ENCODE measurements at places on chromosomes 12 and 14.

DNA sequence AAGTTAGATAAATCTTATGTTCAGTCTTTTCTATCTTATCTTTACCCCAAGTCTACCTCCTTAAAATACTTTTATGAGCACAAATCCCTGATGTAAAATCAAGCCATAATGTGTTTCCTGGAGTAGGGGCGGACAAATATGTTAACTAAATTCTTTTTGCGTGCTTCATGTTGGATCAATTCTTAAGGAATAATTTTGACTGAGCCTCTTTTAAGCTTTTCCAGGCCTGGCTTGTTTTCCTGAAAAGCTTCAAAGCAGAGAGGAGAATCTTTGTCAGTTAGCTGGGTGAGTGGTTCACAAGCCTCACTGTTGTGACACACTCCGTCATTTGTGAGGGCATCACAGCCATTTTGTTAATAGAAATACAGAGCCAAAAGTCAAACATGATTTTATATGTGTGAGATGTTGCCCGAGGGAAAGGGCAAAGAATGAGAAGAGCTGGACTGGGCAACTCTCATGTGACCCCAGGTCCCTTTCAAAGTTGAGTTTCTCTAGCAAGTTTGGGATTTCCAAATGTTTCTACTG is 468.9 kb downstream of the RGS6 start:
- no peak for DNase-seq

- no peak for DNase-seq
Measured at GRCh38 chr14:86780876-86781510, 1212.0 kb downstream of the GALC start.

DNA sequence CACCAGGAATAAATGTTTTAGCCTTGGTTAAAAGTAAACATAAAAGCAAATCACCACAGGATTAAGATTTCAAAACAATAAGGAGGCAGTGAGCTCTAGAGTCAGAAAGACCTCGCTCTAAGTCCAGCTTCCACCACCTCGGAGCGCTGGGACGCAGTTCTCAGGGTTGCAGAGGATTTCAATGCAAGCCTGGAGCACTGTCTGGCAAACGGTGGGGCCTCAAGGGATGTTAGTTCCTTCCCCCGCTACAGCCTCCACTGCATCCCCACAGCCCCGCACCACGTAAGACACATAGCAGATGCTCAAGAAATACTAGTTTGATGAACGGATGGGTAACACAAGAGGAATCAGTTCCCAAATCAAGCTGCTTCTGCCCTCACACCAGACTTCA is 39.3 kb upstream of the TMCC3 start:
- no peak for DNase-seq

DNA sequence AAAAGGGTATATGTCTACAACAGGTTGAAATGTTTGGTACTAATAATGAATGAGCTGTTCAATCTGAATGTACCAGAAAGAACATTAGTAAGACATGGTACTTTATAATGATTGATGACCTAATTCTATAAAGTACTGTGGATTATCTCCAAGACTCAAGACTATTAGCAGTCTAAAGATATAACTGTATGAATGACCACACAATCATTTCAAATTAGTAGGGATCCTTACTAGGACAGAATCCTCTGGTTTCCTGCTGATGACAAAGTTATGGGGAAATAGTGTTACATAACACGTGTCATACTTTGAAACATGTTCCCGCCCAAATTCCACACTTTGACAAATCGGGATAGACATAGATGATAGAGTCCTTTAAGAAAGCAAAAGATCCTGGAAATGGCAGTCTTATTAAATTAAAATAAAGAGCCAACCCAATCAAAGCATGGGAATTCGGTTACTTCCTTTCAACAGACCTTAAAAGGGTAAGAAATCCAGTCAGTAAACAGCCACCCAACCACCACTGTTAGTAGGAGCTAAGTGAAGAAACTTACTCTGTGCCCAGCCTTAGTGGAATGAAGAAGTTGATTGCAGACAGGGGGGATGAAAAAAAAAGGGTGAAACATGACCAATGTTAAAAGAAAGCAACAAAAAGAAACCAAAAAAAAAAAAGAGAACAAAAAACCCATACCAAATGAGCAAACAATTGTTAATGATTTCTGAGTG is 2.8 kb downstream of the VPS29 start:
- DNase-seq = peak; percentile 56

- DNase-seq = no peak
Measured at GRCh38 chr14:100640471-100641273, 53.5 kb upstream of the BEGAIN start.

GRCh38 chr14:79515158-79515557 is 696.1 kb downstream of the DIO2 start:
- no peak for DNase-seq

GRCh38 chr12:18340786-18341185 is 79.5 kb downstream of the PIK3C2G start:
- no peak for DNase-seq

DNA sequence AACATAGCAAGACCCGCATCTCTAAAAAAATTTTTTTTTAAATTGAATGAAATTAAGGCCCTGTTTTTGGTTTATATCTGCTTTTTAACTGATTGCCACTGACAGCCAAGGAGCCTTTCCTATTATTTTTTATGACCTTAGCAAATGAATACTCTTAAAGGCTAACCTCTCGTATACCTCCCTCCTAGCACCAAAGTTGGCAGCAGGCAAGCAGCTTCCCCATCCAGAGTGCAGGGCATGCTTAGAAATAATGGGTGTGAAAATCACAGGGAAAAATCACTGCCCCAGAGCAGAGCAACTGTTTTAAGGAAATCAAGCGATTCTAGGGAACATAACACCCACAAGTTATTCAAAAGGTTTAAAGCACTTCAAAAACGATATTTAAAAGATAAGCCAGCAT is 20.7 kb downstream of the HAL start:
- no peak for DNase-seq

DNA sequence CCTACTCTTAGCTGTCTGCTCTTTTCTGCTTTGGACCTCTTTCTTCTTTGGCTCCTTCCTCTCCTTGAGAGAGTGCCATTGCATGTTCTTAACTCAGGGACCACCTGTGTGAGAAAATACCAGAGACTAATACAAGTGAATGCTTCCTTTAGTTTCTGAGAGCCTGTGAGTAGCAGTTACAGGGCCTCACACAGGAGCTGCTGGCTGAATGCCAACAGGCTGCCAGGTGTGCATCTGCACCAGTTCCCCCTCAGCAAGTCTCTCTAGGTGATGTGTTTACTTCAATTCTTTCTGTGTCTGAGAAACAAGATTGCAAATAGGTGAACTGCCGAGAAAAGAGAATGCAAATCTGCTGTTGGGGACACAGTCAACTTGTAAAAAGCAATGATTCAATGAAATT is 108.2 kb downstream of the STXBP6 start:
- DNase-seq = no peak

DNA sequence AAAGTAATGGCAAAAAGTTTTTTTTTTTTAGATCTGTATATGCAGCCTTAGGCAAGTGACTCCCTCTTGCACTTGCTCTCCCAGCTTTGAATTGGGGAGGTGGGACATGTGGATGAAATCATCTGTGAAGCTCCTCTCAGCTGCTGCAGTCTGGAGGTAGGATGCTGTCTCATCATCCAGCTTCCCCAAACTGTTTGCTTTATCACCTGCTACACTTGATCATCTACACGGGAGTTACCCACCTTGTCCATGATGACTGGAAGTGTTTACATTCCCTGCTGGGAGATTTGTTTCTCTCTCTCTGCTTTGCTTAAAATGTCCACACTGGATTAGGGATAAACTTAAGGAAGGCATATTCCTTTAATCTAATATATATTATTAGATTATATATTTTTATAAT is 8.5 kb upstream of the FGF23 start:
- DNase-seq = no peak

GRCh38 chr12:48037267-48037915 is 33.1 kb upstream of the COL2A1 start:
- no peak for DNase-seq

DNA sequence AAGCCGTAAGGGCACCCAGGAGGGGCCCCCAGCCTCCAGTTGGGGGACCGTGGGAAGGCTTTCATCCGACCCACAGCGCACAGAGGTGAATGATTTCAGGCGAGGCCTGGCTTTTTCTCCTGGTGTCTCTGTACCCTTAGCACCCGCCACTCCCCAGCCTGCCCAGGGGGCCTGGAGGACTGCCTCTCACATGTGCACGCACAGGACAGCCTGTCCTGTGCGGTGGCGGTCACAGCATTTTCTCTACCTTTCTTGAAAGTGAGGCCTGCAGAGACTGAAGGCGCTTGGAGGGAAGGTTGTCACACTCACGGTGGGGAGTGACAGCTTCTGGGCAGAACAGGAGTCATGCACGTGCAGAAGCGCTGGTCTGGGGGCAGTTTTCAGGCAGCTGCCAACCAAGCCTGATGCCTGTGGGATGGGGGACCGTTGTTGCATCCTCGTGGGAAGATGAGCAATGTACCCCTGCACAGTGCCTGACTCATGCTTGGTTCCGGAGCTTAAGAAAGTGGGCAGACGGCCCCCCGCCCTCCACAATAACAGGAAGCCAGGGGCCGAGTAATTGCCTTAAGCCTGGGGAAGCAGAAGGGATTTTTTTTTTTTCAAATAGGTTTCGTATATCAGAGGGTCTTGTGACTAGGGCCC is 148.1 kb downstream of the TSPAN9 start:
- DNase-seq = peak; percentile 37

GRCh38 chr12:53034459-53034858 is 15.4 kb upstream of the TNS2 start:
- no peak for DNase-seq

GRCh38 chr14:88189417-88190191 is 133.5 kb downstream of the KCNK10 start:
- DNase-seq = peak; percentile 83

- DNase-seq = no peak
Measured at GRCh38 chr12:129096184-129096583, 242.9 kb downstream of the GLT1D1 start.

DNA sequence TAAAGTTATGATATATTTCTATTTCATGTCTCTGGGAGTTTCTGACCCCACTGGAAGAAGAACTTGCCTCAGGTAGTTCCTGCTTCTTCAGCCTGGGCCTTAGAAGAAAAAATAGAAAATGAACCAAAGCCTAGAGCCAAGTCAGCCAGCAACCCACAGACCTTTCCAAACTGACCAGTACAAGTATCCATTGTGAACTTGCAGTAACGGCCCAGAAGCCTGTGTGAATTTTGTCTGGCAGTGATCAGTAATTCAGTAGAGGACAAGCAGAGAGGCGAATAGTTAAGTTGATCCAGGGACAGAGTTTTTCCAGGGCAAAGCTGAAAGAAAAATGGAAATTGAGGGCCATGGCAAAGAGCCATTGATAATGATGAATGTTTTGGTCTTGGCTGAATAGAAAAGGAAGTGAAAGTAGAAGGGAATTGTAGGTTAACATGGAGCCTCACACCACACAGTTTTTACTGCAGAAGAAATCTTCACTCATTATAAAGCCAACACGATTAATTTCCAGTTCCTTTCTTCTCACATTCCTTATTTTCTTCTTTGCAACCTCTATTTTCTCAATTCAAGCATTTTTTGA is 311.8 kb downstream of the BTG1 start:
- DNase-seq = no peak

DNA sequence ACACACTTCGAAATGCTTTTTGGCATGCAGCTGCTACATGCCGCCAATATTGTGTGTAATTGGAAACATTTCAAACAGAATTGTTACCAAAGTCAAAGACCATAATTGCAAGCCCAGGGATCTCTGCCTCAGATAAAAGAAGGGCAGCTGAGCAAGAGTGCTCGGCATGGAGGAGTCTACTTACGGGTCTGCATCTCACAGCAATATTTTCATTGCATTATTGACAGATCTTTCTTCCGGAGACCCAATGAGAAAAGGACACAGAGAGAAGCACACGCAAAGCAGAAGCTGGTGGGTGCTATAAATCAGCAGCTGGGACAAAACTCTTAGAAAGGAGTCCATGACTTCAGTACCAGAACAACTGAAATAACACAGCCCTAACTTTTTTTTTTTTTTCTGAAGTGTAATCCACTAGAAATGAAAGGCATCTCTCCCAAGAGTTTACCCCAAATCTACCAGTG is 4.9 kb downstream of the PRICKLE1 start:
- DNase-seq = no peak

DNA sequence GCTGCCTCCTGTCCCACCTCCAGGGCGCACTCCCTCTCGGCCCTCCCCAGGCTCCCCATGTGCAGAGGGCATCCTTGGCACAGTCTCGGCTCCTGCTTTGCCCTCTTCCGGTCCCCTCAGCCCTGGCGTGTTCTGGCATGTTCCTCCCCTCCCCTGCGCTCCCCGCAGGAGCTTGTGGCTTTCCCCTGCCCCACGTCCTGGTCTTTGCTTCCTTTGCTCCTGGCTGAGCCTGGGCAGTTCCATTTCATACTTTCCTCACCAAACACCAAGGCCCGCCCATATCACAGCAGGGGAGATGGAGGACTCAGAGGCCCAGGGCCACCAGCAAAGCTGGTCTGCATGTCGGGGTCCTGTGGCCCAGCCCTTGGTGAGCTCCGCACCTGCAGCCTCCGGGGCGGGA is 56.0 kb downstream of the FBRSL1 start:
- DNase-seq = no peak

DNA sequence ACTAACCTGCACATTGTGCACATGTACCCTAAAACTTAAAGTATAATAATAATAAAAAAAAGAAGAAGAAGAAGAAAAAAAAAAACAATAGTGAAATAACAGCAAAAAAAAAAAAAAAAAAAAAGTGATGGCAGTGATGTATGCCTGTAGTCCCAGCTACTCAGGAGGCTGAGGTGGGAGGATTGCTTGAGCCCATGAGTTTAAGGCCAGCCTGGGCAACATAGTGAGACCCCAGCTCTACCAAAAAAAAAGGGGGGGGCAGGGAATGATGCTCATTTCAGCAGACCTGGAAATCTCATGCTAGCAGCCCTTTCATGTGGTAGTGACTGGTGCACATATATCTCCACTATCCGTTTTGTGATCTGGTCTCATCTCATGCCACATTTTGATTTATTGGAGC is 20.8 kb downstream of the TRAFD1 start:
- DNase-seq = no peak

GRCh38 chr14:101920271-101920670 is 44.1 kb upstream of the DYNC1H1 start:
- no peak for DNase-seq

GRCh38 chr12:26128168-26128567 is 3.3 kb upstream of the BHLHE41 start:
- DNase-seq = peak; percentile 20

- DNase-seq = no peak
Measured at GRCh38 chr14:70896981-70897380, 10.3 kb upstream of the PCNX1 start.

DNA sequence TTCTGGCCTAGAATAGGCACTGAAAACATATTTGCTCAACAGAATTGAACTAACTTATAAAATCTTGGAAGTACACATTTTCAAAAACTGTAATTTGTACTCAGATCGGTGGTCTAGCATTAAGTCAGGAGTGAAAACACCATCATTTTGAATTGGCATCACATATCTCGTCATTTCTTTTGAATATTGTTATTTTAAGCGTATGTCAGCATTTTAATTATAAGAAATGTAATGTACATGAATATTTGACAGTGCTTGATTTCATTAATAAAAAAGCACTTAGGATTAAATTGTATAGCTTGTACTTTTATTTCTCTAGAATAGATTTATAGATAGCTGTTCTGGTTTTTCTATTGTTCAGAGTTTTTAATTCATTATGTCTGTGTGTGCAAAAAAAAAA is 892.2 kb downstream of the BCL11B start:
- DNase-seq = no peak

- DNase-seq = no peak
Measured at GRCh38 chr14:29463727-29464395, 463.8 kb downstream of the PRKD1 start.

All from HFFc6 (cell line).